ENCODE measurements at places on chromosomes 1 and 21.

DNA sequence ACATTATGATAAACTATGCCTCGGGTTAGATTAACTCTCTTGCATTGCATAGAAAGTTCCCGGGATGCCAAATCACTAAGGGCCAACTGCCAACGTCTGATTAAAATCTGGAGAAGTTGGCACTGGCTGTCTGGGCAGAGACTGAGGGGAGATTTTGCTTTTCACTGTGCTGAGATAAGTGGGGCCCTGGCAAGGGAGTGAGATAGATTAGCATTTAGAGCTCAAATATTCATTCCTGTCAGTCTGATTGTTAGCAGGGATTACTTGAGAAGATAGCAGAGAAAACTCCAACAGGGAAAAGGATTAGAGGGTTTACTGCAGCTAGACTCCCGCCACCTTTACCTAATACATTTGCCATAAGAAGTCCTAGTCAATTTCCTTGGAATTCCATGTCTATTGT lies 714.1 kb upstream of the CHRM3 start:
- no peak for DNase-seq

GRCh38 chr1:164256456-164256855 lies 302.5 kb upstream of the PBX1 start:
- no peak for DNase-seq

GRCh38 chr1:196732526-196732925 lies 42.1 kb upstream of the CFHR3 start:
- no peak for DNase-seq

DNA sequence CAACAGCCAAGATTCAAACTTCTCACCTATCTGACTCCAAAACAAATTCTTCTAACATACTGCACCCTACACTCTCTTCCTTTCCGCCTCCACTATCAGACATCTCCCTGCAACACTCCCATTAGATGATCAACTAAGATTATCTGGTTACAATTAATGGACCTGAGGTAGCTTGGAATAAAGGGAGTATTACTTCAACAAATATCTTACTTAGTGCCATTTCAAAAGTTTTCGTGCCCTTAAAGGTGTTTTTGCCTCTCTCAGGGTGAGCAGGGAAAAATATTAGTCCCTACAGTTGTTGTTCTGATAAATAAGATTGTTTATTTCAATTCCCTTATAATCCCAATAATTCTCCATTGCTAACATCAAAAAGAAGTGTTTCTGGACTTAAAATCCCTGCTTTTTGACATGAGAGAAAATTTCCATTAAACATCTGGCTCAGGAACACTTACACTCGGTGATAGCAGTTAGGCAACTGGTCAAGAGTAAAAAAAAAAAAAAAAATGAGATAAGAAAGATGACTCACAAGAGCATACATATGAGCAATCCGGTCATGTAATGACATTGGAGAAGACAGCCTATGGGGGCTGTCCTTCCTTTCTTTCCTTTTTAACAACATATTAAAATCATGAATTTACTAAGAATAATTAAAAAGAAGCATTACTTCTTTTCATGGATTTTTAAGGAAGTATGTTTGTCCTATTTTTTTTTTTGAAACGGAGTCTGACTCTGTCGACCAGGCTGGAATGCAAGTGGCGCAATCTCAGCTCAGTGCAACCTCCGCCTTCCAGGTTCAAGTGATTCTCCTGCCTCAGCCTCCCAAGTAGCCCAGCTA lies 7.6 kb downstream of the RSBN1 start:
- no peak for DNase-seq

GRCh38 chr1:47262787-47263413 lies 30.9 kb upstream of the TAL1 start:
- DNase-seq: peak; percentile 2

DNA sequence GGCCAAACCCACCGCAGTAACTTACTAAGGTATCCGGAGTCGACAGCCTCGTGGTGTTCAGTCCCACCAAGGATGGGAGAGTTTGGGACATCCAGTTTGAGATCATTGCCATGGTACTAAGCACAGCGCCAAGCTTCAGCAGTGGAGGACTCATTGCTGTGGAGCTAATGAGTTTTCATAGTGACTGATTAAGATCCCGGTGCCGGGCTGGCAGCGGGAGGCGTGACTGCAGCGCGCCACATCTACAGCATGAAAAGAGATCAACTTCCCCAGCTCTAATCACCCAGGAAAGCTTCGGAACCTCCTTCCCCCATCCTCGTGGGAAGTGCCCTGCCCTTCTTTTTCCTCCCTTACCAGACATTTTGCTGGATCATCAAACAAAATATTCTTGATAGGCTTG lies 149.9 kb downstream of the OLFM3 start:
- DNase-seq: no peak

All from activated CD8-positive, alpha-beta memory T cell treated with anti-CD3 and anti-CD28 coated beads for 1 hour (primary cell).